H7 (cell line): ENCODE measurements at places on chromosomes 3 and 15.

DNA sequence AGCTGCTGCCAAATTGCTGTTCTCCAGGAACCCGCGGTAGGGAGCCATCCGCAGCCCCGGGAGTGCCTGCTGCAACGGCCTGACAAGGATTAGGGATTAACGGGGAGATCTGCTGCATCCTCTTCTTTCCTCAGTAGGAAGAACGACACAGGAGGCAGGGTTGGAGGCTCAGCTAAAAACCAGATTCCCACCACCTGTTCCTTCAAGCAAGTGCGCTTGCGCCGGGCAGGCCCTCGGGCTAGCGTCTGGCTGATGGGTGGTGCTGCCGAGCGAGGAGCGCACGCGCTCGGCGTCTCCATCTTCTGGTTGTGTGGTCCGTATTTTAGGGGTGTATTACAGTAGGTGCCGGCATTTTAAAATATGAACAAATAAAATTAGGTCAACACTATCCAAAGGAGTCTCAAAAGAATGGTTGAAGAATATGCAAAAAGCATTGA lies 25.4 kb upstream of the SLC25A26 start:
- peak; percentile 85 for DNase-seq

DNA sequence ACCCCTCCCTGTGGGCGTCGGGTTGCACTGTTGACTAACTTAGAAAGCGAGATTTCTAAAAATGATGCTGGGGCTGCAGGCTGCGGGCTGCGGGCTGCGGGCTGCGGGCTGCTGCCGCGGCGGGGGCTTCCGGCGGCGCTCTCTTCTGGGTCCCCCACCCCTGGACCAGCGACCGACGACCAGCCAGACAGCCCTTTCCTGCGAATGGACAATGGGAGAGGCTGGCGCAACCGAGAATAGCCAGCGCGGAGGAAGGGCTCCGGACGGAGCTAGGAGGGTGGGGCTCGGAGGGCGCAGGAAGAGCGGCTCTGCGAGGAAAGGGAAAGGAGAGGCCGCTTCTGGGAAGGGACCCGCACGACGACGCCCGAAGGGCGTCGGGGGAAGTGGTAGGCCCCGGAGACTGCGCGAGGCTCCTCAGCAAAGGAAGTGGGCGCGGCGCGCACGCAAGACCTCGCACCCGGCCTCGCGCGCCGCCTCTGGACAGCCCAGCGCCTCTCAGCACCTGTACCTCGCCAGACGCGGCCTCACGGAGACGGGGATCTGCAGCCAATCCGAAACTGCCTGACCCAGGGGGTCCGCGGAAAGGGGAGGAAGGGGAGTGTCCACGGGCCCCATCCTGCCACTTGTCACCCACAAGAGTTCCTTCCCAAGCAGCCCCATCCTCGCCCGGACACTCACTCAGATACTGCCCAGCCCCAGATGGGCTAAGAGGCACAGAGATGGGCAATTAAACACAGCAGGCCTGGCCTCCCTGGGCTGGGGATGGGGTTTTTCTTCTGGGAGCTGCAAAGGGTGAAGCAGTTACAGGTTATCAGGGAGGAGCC lies 70.7 kb downstream of the SLC12A8 start:
- DNase-seq: peak; percentile 89

- no peak for DNase-seq
Observed at GRCh38 chr15:32885713-32886112, 167.9 kb downstream of the GREM1 start.

DNA sequence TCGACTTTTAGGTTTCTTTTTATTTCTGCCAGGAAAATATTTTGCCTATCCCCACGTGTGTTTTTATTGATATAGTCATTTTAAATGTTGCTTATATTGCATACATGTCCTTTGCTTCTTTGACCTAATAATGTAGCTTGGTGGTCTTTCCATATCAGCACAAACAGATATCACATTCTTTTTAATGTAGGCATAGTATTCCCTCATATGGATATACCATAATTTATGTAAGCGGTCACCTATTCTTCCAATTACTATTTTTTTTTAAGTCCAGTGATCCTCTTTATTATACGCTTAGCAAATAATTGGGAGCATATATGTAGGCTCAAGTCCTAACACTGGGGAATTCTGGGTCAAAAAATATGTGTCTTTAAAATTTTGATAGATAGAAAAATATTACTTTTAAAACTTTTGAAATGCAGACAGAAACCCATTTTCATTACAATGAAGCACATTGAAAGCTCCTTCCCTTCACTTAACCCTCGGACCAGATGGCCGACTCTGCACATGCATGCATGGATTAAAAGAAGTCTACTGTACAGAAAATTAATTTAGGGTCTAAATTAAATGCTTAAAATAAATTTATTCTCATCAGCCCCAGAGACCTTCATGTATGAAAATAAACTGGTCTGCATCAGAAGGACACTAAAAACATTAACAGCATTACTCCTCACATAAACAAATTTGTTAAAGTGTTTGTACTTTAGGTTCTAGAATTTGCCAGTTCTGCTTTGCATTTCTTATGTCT lies 90.5 kb upstream of the LIMD1 start:
- DNase-seq: no peak

- no peak for DNase-seq
Observed at GRCh38 chr15:100692246-100692645, 89.9 kb downstream of the ASB7 start.

GRCh38 chr3:138114988-138115971 lies at the start of gene DZIP1L:
TSS of gene DZIP1L (minus strand) at chr3:138115608. CDS start at chr3:138103971, 11,637 bp downstream.
- DNase-seq: peak; percentile 89

DNA sequence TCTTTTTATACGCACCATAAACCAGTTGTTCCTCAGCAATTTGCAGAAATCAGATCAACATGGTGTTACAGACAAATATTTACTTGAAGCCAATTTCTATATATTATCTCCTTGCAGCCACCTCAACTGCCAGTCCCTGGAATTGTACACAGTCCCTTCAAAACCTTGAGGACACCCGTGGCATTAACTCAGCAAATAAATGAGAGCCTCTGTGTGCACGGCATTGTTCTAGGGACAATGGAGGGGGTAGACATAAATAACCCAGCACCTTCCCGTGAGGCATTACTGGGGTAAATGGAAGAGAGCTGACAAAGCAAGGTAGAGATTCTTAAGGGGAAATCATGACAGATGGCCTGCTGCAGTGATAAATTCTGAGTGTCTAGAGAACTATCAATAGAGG lies 12.5 kb downstream of the TM2D3 start:
- DNase-seq: no peak

- DNase-seq: no peak
Observed at GRCh38 chr3:115681736-115682135, 58.4 kb downstream of the GAP43 start.

DNA sequence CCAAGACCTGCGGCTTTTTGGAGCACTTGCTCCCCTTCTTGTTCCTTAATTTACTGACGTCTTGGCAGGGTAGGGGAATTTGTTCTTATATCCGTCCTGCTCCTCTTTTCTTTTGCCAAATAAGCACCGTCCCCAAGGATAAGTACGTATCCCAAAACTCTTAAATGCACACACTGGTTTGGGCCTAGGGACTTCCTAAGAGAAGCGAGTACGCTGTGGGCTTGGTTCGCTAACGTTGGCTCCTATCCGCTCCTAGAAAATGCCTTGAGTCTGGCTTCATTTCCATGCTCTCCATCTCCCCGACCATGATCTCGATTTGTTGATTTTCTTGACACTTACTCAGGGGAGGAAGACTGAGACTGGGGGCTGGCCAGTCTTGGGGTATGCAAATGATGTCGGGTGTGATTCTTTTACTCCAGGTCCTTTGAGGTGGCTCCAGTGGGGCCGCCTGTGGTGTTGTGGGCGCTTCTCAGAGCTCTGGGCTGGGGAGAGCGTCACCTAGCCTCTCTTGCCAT lies 1.3 kb downstream of the MYRIP start:
- peak; percentile 16 for DNase-seq

DNA sequence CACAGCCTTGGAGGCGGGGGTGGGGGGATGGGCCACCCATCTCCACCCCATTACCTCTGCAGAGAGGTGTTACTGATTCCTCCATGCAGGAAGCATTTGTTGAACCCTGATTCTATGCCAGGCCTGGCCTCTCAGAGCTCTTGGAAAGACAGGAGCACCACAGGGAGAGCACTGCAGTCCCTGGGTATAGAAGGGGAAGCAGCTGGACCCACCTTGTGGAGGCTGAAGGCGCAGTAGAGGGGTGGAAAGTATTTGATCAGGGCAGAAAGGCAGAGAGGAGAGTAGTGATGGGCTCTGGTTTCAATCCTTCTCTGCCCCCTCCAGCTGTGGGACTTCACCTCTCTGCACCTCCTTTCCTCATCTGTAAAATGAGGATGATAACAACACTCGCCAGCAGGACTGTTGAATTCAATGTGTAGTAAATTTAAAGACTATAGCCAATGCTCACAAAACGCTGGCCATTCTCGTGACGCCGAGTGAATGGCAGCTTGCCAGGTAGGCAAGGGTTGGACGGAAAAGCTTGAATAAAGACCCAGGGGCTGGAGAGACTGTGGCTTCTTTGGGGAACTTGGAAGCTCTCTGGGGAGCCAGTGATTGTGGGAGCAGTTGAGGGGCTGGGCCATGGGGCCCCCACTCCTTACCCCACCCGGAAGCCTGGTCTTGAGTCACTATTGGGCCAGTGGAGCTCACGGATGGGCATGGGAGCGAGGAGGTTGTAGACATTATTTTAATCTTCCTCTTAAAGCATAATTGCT lies 8.0 kb upstream of the CCDC33 start:
- DNase-seq: peak; percentile 60

DNA sequence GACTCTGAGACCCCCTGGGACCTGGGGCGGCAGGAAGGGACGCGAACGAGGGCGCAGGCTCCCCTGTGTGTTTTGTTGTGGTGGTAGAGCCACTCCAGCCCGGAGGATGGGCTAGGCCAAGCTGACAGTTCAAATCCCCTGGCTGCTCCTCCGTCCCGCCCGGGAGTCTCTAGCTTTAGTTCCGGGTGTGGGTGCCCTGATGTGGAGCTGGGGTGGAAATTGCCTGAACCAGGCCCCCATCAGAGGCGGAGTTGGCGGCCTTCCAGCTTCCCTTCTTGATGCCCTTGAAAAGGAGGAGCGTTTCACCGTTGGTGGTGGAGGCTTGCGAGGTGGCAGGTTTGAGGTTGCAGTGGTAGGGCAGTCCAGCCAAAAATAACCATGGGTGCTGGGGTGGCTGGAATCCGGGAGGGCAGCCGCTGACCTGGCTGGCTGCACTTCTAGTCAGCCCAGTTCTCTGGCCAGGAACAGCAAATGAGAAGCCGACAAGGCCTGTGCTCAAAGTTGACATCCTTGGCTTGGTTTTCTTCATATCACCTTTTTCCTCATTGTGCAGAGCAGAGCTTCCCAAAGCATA lies 817 bp downstream of the CLK3 start:
- DNase-seq: no peak

GRCh38 chr3:158160958-158161357 lies 51.1 kb downstream of the RSRC1 start:
- no peak for DNase-seq

DNA sequence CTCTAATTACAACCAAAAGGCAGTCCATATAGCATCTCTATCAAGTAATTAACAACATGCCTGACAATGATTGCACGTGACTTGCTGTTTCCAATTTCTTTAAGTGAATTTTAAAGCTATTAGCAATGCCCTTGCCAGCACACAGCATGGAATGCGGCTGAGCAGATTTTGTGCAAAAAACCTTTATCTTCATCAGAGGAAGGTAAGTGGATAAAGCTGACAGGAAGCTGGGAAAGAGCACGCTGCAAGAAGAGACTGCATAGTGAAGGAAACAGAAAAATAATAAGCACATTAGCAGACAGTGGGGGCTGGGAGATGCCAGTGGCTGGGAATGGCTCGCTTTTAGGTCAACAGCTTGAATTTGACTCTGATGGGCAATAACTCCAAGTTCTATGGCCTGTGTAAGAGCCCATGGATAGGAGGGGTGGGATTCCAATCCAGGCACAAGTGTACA lies 138.8 kb downstream of the PDZRN3 start:
- DNase-seq: no peak

DNA sequence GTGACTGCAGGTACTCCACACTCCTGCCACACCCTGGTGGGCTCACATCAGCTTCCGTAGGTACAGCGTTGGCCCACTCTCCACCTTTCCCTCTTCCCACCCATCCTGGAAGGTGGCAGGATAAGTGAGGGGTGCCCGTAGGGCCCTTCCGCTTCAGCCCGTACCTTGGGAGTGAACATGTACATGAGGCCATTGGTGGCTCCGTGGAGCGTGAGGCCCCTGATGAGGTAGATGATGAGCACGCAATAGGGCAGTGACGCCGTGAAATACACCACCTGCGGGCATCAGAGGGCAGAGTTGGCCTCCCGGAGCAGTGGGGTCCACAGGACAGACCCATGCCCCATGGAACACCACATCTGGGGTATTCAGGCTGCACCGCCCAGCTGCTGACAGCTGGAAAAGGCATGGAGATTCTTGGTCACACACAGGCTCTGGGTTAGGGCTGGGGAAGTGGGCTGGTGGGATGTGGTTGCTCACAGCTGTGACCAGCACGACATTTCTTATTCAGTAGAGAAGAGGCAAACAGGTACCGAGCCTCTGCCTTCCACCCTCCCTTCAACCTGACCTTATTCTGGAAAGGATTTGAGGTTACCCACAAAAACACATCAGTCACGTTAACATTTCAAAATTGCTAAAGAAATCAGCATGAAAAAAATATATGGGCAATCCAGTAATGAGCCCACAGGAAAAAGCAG lies 23.8 kb downstream of the SLC6A20 start:
- no peak for DNase-seq

DNA sequence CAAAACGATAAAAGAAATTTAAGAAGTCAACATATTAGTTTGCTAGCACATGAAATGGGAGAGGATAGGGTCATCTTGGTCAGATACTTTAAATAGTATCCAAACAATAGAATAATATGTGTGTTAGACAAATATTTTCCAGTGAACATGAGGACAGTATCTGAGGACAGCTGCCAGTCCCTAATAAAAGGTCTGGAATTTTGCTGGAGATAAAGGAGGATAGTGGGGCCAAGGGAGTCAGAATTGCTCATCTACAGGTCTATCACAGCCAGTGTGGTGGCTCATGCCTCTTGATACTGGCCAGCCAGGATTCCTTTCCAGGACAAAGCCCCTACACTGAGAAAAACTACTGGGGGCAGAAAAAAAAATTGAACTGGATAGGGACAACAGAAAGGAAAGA lies 74.0 kb downstream of the HERC1 start:
- DNase-seq: no peak

- no peak for DNase-seq
Observed at GRCh38 chr15:96462768-96463750, 132.6 kb downstream of the NR2F2 start.

- no peak for DNase-seq
Observed at GRCh38 chr3:185786956-185787877, 37.6 kb downstream of the IGF2BP2 start.

- DNase-seq: peak; percentile 50
Observed at GRCh38 chr3:54374214-54374852, 252.0 kb downstream of the CACNA2D3 start.

- DNase-seq: no peak
Observed at GRCh38 chr3:133457465-133458067, 57.7 kb downstream of the BFSP2 start.
